ENCODE measurements at places on chromosomes 3 and 15.

DNA sequence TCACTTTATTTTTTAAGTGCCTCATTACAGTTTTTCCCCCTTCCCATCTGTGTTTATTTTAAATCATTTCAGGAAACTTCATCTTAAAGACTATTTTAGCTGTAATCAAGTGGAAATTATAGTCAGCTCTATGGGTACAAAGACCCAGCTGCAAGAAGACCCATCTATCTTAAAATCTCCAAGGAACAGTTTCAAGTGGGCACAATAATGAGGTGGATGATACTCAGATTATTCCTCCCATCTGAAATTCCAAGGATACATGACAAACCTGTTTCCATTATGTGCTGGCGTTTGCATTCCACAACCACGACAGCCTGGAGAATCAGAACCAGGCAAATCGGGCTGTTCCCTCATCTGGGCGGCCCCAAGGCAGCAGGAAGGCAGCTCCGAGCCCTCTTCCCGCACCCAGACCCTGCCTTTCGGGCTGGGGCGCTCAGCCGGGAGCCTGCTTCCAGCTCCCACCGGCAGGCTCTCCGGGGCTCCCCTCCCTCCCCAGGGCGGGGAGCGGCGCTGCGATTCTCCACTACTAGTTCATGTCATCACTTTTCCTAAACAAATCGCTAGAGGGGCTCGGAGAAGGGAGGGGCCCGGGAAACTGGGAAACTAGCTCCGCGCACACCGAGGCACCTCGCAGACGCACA lies at the start of gene MGLL:
Gene MGLL, minus strand, starts transcription at position 475 of the 641 bp plus-strand sequence. Its CDS starts 197 bp downstream, at position 278.
- DNase-seq, result no peak

DNA sequence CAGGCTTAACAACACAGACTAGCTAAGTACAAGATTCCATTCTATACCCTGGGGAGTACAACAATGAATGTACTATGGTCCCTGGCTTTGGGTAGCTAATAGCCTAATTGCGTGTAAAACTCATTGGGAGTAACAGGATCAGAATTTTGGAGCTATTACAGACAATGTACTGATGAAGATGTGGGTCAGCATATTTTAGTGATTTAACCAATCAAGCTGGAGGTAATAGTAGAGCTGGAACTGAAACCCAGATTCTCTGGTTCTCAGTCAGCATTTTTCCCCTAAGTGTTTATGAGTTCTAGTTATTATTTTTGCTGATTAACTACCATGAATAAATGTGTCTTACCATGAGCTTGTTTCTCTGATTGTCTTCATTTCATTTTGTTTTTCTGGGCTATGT lies 578.7 kb downstream of the NLGN1 start:
- DNase-seq, result no peak

- DNase-seq, result no peak
Observed at GRCh38 chr3:126441256-126441880, 34.3 kb downstream of the ZXDC start.

DNA sequence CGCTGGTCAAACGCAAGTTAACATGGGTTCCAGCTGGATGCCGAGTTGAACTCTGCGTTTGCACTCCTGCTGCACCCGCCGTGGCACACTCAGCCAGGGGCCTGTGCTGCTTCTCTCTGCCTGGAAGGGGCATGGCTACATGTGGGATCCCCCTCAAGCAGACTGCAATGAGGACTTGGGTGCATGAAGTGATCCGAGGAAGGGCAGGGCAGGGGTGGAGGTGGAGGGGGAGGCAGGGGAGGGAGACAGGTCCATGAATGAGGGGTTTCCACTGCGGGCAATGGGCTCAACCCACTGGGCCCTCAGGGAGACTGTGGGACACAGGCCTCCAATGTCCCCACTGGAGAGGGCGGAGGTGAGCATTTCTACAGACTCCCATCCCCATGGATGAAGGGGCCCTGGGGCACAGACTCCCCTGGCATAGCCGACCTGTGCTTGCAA lies 141.6 kb upstream of the MEF2A start:
- DNase-seq, result no peak

GRCh38 chr3:124584552-124585391 lies 145.5 kb upstream of the UMPS start:
- DNase-seq, result peak; percentile 46

- peak; percentile 70 for DNase-seq
Observed at GRCh38 chr3:126259411-126260391, 79.3 kb upstream of the ALDH1L1 start.

GRCh38 chr3:34851137-34851536 lies 788.2 kb upstream of the ARPP21 start:
- no peak for DNase-seq

GRCh38 chr3:20480786-20481365 lies 294.9 kb upstream of the SGO1 start:
- DNase-seq, result no peak

GRCh38 chr3:188137051-188137450 lies 16.9 kb upstream of the LPP start:
- DNase-seq, result no peak

DNA sequence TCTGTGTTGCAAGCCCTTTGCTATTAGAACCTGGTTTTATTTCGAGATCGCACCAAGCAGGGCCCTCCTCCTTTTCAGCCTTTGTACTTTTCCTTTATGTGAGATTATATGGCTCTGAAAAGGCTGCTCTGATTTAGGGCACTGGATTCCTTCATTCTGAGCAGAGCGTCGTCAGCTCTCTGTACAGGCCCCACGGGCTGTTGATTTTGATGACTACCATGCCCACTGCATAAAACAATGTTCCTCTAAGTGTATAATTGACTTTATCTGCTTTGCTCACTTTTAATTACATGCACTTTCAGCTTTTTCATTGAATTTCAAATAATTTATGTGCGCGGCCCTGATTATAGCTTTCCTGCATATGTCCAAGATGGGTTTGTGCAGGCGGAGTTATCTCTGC lies 4.4 kb upstream of the PSMD6 start:
- DNase-seq, result no peak

GRCh38 chr3:119013951-119014350 lies 20.7 kb downstream of the IGSF11 start:
- no peak for DNase-seq

- DNase-seq, result no peak
Observed at GRCh38 chr15:87954793-87955192, 301.7 kb downstream of the NTRK3 start.

GRCh38 chr3:136177876-136178275 lies 18.3 kb downstream of the MSL2 start:
- DNase-seq, result no peak

- DNase-seq, result no peak
Observed at GRCh38 chr3:4321732-4322131, 18.6 kb downstream of the SETMAR start.

- peak; percentile 60 for DNase-seq
Observed at GRCh38 chr15:48644467-48644826, 1.1 kb downstream of the FBN1 start.

DNA sequence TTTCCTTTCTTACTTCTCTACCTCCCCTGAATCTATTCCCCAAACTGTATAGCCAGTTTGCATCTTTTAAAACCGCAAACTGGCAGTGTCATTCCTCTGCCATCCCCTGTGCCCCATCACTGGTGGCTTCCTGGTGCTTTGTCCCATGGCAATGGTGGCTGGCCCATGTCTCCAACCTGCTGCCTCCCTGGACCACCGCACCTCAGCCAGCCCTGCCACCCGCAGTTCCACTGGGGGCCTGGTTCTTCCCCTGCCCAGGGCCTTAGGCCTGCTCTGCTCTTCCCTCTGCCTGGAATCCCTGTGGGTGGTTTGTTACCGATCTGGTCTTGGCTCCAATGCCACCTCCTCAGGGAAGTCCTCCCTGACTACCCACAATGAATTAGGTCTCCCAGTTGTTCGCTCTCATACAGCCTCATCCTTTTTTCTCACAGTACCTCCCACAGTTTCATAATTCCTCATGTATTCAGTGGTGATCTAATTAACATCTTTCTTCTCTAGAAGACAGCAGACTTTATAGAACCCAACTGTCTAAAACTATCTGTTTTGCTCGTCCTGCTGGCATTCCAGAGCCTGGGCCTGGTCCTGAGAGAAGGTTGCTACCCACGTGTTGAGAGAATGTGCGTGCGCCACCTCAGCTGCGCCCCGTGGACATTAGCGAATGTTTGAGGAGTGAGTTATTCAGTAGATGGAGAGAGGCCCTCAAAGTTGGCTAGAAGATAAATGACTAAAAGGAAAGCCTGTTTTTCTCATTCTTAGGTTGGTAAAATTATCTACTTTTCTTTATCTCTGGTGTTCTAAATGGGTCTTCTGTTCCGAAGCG lies 130.1 kb downstream of the DNAJB8 start:
- DNase-seq, result no peak

DNA sequence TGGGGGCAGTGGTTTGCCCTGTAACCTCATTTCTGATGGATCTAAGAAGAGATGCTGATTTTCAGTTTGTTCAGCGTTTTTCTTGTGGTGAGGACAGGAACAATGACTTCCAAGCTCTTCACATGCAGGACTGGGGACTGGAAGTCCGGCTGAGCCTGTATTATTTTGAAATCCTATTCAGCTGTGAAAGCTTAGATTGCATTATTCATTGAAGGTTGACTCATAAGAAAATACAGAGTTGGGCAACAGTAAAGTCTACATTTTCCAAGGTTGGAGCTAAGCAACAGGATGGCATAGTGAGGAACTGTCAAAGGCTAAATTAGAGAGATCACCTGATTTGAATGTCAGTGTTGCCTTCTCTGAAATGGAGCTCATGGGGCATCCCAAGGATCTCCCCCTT lies 230.9 kb upstream of the FEZF2 start:
- DNase-seq, result no peak

GRCh38 chr15:92608866-92609700 lies 46.5 kb downstream of the FAM174B start:
- no peak for DNase-seq

- DNase-seq, result no peak
Observed at GRCh38 chr3:27971600-27971999, 249.5 kb upstream of the EOMES start.

- DNase-seq, result no peak
Observed at GRCh38 chr15:33279613-33280205, 31.1 kb upstream of the RYR3 start.

DNA sequence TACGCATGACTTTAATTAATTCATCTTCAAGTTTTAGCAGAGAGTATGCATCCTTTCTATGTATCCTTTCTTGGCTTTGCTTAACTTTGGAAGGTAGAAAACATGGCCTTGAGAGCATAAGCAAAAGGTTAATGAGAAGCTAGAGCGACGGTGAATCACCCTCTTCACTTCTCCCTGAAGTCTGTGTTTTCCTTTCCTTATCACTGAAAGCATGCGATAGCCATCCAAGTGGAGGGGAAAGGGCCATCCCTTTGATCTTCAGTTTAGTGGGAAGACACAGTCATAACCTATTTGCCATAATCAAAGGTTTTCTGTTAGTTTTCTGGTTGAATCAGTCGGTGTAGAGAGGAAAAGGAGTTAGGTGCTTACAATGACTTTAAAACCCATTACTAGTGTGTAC lies 354.0 kb upstream of the ROBO2 start:
- no peak for DNase-seq

GRCh38 chr3:196666001-196666867 lies 26.7 kb downstream of the NRROS start:
- peak; percentile 23 for DNase-seq

GRCh38 chr3:107847791-107848190 lies 243.0 kb downstream of the CD47 start:
- no peak for DNase-seq

DNA sequence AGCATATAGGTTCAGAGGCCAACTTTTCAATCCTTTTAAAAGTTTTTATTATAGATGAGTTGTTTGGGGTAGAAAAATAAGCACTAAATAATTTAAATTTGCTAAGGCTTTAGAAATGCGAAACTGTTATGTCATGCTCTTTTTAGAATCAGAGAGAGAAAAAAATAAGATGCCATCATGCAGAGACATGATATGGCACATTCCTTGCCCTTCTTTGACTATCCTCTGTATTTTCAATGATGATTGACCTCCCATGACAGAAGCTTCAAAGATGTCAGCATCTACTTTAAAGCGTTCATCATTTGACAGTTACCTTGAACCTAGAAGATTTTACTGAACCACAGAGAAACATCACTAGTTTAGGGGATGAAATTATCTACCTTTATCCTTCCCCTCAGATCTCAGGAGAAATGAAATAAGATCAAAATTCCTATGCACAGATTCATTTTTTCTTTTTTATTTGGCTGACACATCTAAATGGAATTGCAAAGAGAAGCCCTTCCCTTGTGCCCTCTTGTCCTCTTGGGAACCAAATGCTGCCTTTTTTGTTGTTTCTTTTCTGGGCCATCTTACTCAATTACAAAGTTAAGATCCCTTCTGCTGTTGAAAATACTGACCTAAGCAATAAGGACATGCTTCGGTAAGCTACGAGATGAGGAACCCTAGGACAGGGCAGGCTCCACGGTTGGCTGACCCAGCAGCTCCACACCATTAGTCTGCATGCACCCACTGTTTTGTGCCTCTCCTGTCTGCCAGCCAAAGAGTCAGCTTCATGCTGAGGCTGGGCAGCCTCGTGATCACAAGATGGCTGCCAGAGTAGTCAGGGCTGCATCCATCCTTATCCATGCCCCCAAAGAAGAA lies 289.7 kb upstream of the TPM1 start:
- DNase-seq, result no peak

- no peak for DNase-seq
Observed at GRCh38 chr3:140344601-140345205, 333.2 kb upstream of the TRIM42 start.

GRCh38 chr3:188491276-188491687 lies 337.3 kb downstream of the LPP start:
- no peak for DNase-seq

Measured in hypothalamus (tissue), 51 donors.